Activated naive CD4-positive, alpha-beta T cell treated with Interleukin-2 at 50 U/mL for 16 hours (primary cell): ENCODE measurements at places on chromosomes 16 and 17.

- DNase-seq, result no peak
Observed at GRCh38 chr16:89277049-89277448, 59.5 kb downstream of the ZNF778 start.

DNA sequence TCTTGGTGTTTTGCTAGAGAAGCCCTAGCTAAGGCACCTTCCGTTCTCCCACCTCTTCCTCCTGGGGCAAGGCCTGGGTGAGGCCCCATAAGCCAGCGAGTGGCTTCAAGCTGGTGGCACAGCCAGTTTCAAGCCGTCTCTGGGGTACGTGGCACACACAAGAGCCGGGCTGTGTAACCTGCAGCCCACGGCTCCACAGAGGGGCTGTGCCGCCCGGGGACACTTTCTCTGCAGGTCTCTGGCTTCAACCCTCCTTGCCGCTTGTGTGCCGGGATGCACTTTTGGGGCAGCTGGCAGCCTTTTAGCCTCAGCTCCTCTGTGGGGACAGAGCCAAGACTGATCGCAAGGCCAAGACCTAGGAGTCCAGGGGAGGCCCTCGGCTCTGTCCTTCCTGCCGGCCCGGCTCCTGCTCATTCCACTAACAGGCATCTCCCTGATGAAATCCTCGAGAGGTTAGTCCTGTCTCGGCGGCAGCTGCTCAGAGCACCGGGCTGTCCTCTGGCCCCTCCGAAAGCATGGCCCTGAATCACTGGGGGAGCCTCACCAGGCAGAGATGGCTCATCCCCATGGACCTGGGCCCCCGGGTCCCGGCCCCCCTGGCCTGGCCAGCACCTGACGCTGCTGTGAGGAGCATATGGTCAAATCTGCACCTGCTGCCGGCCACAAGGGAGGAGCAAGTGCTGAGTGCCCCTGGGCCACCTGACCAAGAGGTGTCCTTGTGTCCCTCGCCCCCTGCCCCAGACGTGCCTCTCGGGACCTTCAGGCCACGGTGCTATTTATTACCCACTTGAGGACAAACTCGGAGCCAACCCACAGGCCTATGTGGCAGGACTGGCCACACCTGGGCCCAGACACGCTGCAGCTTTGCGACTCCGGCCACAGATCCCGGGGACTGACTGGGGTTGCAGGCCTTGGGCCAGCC, 98.5 kb downstream of the METRNL start:
- DNase-seq, result no peak

DNA sequence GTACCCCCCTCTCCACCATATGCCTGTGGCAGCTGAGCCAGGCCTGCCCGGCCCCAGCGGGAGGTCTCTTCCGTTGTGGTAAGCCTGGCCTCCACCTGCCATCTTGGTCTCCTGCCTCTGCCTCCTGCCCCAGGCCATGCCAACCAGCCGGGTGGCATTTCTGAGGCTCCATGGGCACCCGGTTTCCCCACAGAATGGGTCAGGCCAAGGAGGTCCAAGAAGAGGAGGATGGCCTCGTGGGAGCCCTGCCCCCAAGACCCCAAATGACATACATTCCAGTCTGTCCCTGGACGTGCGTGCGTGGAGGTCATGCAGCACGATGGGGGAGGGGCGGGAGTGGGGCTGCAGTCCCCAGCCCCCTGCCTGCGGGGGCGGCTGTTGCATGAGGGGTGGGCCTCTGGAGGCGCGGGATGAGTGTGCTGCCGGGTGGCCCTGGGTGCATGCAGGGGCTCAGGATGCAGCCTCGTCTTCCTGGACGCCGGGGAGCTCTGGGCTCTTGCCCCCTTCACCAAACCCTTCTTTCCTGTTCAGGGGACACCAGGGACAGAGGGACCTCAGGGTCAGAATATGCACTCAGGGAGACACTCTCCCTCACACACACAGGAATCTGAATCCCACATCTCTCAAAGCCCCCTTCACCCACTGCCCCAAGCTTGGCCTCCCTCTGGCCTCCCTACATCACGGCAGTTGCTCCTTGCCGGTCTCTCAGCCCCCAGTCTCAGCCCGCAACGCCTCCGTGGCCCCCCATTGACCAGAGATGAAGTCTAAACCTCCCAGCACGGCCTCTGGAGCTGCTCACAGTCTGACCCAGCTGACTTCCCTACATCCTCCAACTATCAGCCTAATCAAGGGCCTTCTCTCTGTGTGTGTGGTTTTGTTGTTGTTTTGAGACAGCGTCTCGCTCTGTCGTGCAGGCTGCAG, 16.0 kb upstream of the NCBP3 start:
- no peak for DNase-seq

- DNase-seq, result peak; percentile 22
Observed at GRCh38 chr16:11797957-11798299, 870 bp upstream of the ZC3H7A start.

DNA sequence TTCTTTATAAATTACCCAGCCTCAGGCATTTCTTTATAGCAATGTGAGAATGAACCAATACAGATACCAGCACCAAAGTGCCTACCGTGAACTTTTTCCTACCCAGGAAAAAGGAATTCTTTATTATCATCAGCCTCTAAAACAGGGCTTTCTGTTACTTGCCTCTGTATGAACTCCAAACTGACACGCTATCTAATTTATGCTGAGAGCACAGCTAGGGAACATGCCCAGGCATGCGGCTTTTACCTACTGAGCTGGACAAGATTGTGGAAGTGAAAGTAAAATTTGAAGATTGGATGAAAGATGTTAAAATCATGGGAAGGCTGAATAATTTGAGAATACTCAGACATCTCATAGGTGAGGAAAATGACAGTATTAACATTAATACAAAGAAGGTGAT, 24.4 kb upstream of the ADCY9 start:
- no peak for DNase-seq

DNA sequence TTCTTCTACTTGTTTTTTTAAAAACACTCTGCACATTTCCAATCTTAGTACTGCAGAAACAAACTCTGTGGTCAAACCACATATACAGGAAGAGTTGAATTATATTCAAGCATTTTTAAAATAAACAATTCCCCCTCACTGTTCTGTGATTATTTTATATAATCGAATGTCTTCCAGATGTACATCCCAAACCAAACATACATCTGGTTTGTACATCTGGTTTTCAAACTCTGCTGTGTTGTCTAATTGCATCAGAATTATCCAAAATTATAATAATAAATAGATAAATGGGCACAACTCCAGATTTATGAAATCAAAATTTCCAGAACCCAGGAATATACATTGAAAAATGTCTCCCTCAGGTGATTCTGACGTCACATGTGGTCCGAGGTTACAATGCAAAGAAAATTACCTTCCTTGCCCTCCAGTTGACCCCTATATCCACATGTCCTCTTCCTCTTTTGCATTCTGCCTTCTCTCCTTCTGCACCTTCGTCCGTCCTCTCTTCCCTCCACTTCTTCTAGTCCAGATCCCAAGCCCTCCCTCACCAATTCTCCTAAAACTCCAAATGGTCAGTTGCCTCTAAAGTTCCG, 13.3 kb upstream of the CCDC144A start:
- DNase-seq, result no peak

GRCh38 chr16:11575223-11575589, 11.5 kb downstream of the LITAF start:
- DNase-seq, result no peak

DNA sequence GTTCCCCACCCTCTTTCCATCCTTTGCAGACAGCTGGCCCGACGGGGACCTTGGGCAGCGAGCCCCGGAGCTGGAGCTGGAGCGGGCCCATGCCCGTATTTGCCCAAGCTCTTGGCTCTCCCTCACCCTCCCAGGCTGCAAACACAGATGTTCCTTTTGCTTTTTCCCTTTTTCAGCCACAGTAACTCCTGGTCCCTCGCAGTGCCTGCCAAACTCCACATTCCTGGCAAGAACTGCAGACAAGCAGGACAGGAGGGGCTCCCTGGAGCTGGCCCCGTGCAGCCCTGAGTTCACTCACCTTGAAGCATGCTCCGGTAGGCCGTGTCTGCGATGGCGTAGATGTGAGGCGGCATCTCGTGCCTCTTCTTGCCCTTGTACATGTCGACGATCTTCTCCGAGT, 33.9 kb downstream of the MYH11 start:
- DNase-seq, result no peak

DNA sequence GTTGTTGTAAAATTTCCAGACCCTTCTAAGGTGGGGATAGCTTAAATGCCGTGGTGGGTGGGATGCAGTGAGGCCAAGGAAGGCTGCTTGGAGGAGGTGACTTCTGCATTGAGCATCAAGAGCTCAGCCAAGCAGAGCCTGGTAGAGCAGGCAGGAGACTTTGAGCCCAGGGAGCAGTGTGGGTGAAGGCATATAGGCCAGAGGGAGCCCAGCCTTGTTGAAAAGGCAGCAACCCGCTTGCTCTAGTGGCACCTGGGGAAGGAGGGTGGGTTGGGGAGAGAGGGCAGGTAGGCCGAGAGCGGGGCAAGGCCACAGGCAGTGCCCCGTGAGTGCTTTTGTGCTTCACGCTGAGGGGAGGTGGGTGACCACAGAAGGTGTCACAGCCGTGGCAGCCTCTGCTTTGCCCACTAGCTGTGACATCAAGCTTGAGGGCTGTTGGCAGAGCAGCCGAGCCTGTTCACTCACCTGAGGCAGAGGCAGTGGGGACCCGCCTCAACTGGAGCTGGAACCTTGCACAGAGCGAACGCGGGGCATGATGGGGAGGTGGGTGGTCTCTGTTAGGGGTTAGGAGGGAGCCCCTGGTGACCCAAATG, 56.1 kb downstream of the IRF8 start:
- DNase-seq, result no peak

- DNase-seq, result no peak
Observed at GRCh38 chr17:72699545-72699944, 392.9 kb downstream of the SLC39A11 start.
